ENCODE measurements at places on chromosomes 3 and 15. TPM values are rescaled to one million over a fixed set of nuclear protein-coding genes. Genes with fewer than 3 reads are reported as not detected.

Gene DLEC1
- total RNA-seq = 0.35 TPM

DNA sequence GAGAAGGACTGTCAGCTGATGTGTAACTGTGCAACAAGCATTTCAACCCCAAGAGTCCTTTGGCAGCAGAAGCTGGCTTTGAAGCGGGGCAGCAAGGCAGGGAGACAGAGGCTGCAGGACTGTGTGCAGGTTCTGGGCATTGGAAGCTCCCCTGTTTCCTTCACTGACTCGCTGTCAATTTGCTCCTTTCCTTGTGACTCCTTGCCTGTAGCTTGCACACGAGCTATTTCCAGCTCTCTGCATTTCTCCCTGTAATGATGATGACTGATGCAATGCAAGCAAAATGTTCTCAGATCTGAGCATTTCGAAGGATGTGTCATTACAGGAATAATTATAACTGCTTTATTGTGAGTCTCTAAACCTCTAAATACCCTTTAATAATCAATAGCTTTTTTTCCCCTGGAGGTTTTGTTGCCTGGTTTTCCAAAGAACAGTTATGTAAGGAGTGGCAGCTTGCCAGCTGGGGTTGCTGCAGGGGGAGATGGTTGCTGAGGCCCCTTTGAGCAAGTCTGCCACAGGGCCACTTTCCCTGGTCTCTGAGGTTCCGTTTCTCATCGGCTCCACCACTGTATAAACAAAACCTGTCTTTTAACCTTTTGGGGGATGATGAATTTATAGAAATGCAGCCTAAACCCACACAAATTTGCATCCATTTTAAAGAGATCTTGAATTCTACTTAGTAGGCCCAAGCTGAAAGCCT, 2.8 kb downstream of the APOD start:
- H3K27me3 ChIP-seq = no peaks in the 10 kb centered on the region
- no peak overlapping the region for H3K27ac ChIP-seq
- no peaks in the 10 kb centered on the region for H3K36me3 ChIP-seq
- no peak overlapping the region for H3K4me3 ChIP-seq
- no peak for DNase-seq
- no peaks in the 10 kb centered on the region for H3K4me1 ChIP-seq

Gene KBTBD12
- total RNA-seq = 14.5 TPM

- H3K27ac ChIP-seq = no peak overlapping the region
- H3K27me3 ChIP-seq = no peaks in the 10 kb centered on the region
Measured at GRCh38 chr15:83504365-83504764, 57.2 kb downstream of the SH3GL3 start.

DNA sequence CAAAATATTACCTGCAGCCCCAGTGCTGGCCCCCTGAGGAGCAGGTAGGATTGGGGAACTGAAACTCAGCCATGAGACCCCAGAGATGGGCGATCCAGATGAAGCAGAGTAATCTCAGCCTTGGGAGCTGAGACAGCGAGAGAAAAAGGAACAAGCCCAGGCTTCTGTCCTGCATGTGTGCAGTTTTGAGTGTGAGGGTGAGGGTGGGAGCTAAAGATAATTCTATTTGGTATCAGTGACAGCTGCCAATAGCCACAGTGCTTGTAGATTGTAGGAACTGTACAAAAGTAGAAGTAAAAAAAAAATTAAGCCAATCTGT, 5.9 kb downstream of the ATP8B4 start:
- peaks cover 13% of the 10 kb centered on the region for H3K4me1 ChIP-seq
- no peak for DNase-seq
- H3K4me3 ChIP-seq = peak overlapping the region; percentile 37
- H3K27ac ChIP-seq = no peak overlapping the region
- H3K27me3 ChIP-seq = no peaks in the 10 kb centered on the region

Gene U2SURP
- 53.1 TPM for total RNA-seq

Gene SOX2
- 0.35 TPM for total RNA-seq

DNA sequence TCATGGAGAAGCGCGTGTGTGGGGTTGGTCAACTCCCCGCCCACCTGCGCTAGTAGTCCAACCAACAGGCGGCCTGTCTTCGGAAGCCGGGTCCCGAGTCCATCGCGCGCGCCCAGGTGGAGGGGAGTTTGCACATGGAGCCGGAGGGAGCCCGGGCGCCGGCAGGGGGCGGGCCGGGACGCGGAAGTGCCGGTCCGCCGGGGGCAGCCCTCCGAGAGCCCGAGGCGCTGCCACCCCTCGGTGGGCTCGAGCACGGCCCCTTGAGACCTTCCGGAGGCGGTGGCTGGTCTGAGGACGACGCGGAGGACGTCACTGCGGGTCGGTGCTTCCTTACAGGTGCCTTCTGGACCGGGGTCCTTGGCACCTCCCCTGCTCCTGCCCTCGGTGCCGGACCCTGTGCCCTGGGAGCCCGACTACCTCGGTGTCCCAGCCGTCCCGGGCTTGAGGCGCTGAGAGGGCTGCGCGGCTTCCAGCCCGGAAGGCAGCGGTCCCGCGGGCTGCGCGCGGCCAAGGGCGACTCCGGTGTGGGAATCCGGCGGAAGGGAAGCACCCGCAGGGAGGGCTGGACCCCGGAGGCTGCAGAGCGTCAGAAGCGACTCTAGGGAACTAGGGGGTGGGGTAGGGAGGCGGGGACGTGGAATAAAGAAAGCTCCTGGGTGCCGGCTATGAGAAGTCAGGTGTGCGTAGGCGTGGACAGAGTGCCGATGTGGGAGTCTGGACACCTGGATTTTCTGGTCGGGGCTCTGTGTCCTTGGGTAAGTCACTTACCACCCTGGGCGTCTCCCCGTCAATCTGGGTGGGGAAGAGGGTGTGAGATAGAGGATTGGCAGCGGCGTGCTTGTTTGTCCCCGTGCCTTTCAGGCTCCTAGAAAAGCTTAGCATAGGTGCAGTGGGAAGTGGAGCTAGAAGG, 212.3 kb downstream of the FGF12 start:
- peak overlapping the region; percentile 66 for H3K4me3 ChIP-seq
- H3K4me1 ChIP-seq = peaks cover 15% of the 10 kb centered on the region
- DNase-seq = no peak
- H3K36me3 ChIP-seq = no peaks in the 10 kb centered on the region

DNA sequence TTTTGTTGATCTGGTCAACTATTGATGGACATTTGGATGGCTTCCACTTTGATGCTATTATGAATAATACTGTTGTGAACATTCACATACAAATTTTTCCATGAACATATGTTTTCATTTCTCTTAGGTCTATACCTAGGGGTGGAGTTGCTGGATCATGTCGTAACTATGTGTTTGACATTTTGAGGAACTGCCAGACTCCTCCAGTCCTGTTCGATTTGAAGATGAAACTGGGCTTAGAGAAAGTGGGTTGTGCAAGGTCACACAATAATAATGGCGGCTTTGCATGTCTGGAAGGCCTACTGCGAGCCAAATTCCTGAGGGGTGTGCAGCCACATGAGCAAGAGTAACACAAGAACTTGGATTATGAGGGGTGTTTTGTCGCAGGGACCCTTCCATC, 2.6 kb downstream of the TSEN2 start:
- H3K27ac ChIP-seq = no peak overlapping the region
- H3K4me3 ChIP-seq = no peak overlapping the region
- H3K4me1 ChIP-seq = peaks cover 10% of the 10 kb centered on the region
- peaks cover 2% of the 10 kb centered on the region for H3K36me3 ChIP-seq
- no peak for DNase-seq

GRCh38 chr3:4302747-4303146, 422 bp upstream of the SETMAR start:
- no peaks in the 10 kb centered on the region for H3K27me3 ChIP-seq
- H3K4me3 ChIP-seq = peak overlapping the region; percentile 74
- H3K4me1 ChIP-seq = peaks cover 27% of the 10 kb centered on the region
- no peaks in the 10 kb centered on the region for H3K36me3 ChIP-seq

DNA sequence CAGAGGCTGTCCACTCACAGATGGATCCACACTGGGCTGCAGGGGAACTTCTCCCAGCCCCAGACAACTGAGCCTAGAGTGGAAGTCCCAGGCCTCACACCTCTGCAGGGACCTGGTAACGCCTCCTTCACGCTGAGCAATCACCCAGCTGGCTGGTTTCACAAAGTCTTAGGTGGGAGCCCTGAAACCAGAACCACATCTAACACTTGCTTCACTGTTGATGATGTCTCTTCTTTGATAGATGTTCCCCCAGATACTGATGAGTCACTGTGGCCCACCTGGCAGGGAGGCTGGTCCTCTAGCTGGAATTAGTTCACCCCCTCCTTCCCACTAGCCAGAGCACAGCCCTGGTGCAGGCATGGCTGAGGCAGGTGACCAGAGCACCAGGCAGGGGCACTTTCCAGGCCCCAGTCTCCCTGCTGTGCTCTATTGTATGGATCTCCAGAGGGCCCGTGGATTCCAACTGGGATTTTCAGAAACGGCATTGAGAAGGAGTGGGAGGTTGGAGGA, 33.5 kb downstream of the MYL3 start:
- H3K4me3 ChIP-seq = no peak overlapping the region
- no peak for DNase-seq
- H3K36me3 ChIP-seq = no peaks in the 10 kb centered on the region
- H3K4me1 ChIP-seq = no peaks in the 10 kb centered on the region
- H3K27me3 ChIP-seq = no peaks in the 10 kb centered on the region
- no peak overlapping the region for H3K27ac ChIP-seq

DNA sequence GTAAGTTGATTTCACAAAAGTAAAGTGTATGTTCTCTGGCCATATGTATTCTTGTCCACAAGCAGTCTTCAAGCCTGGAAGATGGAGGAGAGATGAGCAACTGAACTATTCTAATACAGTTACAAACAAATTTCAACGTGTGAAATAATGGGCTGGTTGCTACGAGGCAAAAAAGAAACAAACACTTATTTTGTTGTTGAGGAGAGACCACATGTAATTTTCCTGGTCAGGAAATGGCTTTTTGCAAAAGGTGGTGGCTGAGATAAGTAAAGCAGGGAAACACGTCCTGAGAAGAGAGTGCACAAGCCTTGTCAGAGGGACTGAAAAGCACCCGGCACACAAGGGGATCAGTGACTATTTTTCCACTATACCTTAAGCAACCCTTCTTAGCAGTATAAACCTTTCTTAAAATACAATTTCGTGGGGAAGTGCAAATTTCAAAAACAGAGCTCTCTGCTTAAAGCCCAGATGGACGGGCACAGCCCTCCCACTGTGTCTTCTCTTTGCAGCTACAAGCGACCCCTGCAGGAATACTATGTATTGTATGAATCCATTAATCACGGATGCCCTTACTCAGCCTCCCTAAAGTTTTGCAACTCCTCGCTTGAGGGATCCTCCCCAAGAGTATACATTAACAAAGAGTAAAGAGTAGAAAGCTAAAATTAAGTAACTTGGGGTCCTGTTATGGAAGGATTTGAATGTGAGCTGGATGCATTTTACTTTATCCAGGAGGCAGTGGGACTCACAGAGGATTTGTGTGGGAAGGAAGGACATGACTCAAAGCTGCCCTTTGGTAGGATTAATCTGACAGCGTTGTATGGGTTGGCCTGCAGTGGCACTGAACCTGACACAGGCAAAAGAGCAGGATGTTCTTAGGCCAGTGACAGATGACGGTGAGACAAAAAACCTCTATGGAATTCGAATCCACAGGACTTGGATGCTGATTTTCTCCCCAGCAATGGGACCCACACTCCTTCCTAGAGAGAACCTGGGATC, 253.7 kb downstream of the IL5RA start:
- H3K27me3 ChIP-seq = no peaks in the 10 kb centered on the region
- no peak for DNase-seq
- H3K27ac ChIP-seq = no peak overlapping the region
- no peaks in the 10 kb centered on the region for H3K36me3 ChIP-seq

DNA sequence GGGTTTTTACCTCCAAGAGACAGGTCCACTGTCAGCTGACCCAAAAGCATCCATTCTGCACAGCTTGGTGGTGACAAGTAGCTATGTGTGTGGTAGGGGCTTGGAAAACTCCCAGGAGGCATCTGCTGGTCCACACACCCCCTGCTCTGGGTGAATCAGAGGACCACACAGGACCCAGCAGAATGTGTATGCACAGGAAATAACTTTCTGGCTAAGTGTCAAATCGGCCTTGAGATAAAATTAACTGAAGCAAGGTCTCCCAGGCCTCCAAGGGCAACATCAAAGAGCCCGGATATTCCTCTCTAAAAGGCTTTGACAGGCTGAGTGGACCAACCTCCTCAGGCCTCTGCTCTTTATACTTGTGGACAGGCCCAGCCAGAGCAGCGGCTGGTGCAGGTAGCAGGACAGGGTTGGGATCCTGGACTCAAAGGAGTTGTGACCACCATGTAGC, 66.5 kb downstream of the CTNNB1 start:
- no peaks in the 10 kb centered on the region for H3K36me3 ChIP-seq
- no peak overlapping the region for H3K4me3 ChIP-seq
- DNase-seq = no peak
- H3K27ac ChIP-seq = no peak overlapping the region
- H3K27me3 ChIP-seq = no peaks in the 10 kb centered on the region

Gene BMF
- 32.5 TPM for total RNA-seq

DNA sequence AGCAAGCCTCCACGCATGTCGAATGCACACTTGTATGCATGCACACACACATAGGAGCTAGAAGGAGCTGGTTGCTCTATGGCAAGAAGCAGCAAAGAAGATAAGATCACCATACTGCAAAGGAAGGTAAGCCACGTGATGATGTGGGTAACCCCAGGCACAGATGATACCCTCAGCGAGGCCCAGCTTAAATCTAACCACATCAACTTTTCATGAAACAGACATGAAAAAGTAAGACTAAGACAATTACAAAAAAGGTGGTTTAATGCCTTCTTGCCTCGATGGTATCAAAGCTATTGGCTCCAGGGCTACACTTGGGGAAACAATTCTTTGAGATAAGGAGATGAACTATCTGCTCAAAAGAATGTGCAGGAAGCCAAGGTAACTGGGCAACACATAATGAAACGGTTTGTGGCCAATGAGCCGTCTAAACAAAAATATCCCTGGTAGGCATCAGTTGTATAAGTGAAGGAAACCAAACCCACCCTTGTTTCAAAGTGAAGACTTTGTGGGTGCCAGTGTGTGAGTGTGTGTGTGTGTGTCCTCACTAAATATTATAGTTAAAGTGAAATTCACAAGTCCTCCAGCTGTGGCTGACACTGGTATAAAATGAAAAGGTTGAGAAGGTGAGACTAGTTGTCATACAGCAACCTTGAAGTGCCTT, 365.7 kb upstream of the ICE2 start:
- H3K4me1 ChIP-seq = no peaks in the 10 kb centered on the region
- H3K4me3 ChIP-seq = no peak overlapping the region
- no peak for DNase-seq
- no peak overlapping the region for H3K27ac ChIP-seq

Measured in thoracic aorta (tissue), 2 donors.